ENCODE measurements at places on chromosomes 6 and 20.

DNA sequence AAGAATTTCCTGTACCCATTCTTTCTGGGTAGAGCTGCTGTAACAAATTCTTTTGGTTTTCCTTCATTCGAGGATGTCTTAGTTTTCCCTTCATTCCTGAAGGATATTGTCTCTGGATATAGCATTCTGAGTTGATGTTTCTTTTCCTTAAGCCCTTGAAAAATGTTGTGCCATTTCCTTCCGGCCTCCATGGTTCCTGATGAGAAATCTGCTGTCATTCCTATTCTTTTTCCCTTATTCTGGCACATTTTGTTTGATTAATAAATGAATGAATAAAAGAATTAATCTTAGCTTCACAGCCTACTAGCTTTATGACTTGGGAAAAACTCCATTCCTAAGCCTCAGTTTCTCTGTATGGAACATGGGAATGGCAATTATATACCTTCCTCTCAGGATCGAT lies 173.1 kb downstream of the EYA2 start:
- no peak for DNase-seq

DNA sequence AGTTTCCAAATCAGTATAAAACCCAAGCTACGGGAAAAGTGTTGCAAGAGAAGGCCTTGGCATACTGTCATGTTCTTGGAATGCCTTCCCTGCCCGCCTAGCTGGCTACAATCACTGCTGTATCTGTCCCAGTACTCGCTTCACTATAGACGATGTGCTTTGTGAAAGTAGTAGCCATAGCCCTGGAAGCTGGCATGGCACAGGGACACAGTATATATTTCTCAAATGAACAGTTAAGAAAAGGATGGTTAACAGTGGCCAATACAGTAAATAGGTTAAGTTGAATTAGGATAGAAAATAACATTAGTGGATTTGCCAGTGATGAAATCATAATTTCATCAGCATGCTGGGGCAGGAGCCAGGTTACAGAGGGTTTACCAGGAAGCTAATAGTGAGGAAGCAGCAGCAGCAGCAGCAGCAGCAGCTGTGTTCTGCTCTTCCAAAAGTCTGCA lies 499.3 kb downstream of the CDKAL1 start:
- DNase-seq: no peak

DNA sequence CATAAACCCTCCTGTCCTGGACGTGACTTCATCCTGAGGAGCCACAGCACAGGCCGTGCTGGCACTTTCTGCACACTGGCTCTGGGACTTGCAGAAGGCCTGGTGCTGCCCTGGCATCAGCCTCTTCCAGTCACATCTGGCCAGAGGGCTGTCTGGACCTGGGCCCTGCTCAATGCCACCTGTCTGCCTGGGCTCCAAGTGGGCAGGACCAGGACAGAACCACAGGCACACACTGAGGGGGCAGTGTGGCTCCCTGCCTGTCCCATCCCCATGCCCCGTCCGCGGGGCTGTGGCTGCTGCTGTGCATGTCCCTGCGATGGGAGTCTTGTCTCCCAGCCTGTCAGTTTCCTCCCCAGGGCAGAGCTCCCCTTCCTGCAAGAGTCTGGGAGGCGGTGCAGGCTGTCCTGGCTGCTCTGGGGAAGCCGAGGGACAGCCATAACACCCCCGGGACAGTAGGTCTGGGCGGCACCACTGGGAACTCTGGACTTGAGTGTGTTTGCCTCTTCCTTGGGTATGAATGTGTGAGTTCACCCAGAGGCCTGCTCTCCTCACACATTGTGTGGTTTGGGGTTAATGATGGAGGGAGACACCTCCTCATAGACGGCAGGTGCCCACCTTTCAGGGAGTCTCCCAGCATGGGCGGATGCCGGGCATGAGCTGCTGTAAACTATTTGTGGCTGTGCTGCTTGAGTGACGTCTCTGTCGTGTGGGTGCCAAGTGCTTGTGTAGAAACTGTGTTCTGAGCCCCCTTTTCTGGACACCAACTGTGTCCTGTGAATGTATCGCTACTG lies 22.0 kb upstream of the PYGB start:
- DNase-seq: no peak

GRCh38 chr6:111220383-111221031 lies 133.2 kb downstream of the SLC16A10 start:
- DNase-seq: no peak

DNA sequence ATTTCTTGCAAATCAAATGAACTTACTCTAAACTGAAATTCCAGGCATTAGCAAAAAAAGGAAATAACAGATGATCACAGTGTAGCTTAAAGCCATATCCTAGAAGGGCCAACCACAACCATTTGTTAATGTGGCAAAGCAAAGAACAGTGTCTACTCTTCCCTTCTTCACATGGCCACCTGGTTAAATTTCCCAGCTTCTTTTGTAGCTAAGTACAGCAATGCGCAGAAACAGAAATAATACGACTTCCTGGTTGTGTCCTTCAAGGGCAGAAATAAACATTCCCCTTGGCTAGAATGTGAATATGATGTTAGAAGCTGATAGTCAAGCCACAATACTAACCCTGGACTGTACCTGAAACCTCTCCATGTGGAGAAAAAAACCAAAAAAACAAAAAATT lies 9.6 kb downstream of the SNX3 start:
- no peak for DNase-seq

- no peak for DNase-seq
These were observed 163.2 kb upstream of the TSHZ2 start for GRCh38 chr20:52809003-52809402.

DNA sequence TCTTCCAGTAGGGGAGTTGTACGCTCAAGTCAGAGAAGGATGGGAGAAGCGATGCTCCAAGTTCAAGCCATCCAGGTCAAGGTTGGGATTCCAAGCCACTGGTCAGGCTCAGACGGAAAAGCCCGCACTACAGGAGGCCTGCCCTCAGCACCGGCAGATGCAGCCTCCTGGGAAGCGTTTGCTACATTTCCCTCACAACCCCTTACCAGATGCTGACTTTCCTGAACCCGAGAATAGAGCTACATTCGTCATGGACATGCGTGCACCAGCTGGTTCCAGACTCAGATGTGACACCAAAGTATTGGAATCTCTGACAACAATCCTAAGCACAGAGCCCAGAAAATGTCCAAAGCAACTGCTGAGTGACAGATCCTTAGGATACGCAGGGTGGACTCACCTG lies 174.8 kb downstream of the SASH1 start:
- no peak for DNase-seq

- DNase-seq: no peak
These were observed 42.3 kb upstream of the GRIK2 start for GRCh38 chr6:101351173-101351572.

DNA sequence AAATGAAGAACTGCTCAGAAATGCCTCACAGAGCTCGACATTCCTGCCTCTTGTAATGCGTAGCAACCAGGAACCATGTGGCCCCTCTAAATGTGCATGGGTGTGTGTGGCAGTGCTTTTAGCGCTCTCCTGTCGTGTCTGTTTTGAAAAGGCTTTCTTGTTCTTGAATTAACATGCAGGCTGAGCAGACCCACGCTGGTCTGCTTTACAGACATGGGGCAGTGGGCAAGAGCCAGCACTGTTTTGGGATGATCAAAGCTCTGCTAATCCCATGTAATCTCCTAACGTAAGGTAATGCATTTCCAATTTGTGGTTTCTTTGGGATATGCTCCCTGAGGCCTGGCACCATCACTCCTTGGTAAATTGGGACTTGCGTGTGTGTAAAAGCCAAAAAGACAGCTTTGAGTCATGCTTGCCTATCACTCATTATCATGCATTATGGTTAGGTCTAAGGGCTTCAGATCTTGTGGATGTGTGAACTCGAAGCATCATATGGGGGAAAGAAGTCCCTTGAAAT lies 11.8 kb downstream of the RIPOR2 start:
- DNase-seq: no peak

- DNase-seq: no peak
These were observed 436.5 kb downstream of the DHX35 start for GRCh38 chr20:39398656-39399055.

GRCh38 chr6:168734523-168734922 lies 293.5 kb downstream of the SMOC2 start:
- no peak for DNase-seq

DNA sequence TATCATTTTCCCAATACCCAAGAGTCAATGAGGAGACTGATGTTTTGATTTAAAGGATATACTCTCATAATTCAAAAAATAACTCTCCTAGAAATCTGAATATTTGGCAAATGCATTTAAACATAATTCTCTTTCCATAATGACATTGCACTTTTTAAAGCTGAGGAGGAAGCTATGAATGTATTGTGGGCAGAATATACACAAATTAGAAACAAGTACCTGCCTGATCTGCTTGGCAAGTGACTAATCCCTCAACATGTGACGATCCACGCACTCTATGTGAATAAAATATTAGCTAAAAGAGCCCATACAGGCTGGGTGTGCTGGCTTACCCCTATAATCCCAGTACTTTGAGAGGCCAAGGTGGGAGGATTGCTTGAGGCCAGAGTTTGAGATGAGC lies 88.3 kb upstream of the CCDC28A start:
- DNase-seq: no peak

- DNase-seq: no peak
These were observed 33.8 kb downstream of the SUMO4 start for GRCh38 chr6:149433881-149434280.

- no peak for DNase-seq
These were observed 230.7 kb upstream of the PRDM1 start for GRCh38 chr6:105855433-105855832.

GRCh38 chr20:51745804-51746203 lies 22.4 kb downstream of the ATP9A start:
- DNase-seq: no peak

GRCh38 chr20:1371202-1371782 lies 21.6 kb downstream of the FKBP1A start:
- DNase-seq: no peak

- DNase-seq: no peak
These were observed 21.6 kb downstream of the KCNB1 start for GRCh38 chr20:49460916-49461315.

GRCh38 chr20:46323557-46323956 lies 15.3 kb upstream of the CDH22 start:
- DNase-seq: no peak

- no peak for DNase-seq
These were observed 29.7 kb downstream of the MC3R start for GRCh38 chr20:56278196-56278595.

GRCh38 chr6:21494505-21494904 lies 99.0 kb upstream of the SOX4 start:
- no peak for DNase-seq

GRCh38 chr6:6590530-6590929 lies 2.0 kb downstream of the LY86 start:
- no peak for DNase-seq

Measured in activated CD4-positive, alpha-beta T cell treated with anti-CD3 and anti-CD28 coated beads, Interleukin-2, amount 10 ng/mL, durations not matched to agents 7 days and 5 days (primary cell).